Stimulated activated CD4-positive, alpha-beta T cell treated with anti-CD3 and anti-CD28 coated beads, Interleukin-1b, Interleukin-23, amount 100 ng/mL, for 1 hour (primary cell): ENCODE measurements at places on chromosomes 2 and 18.

GRCh38 chr2:137379186-137379585 lies 585.1 kb upstream of the HNMT start:
- no peak for DNase-seq

DNA sequence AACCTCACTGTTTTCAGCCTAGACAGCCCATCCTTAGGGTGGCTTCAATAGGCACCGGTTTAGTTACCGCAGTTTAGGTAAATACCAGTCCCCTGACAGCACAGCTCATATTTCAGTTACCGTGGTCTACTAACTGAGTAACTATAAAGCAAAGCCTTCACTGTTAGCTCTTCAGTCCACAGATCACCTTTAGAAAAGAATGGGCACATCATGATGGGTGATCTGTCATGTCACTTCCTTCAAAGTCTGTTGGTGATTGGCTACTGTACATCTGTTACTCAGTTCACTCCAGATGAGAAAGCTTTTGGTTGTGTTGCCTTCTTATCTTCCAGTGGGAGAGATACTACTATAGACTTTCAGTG lies 21.0 kb downstream of the SLC20A1 start:
- no peak for DNase-seq

DNA sequence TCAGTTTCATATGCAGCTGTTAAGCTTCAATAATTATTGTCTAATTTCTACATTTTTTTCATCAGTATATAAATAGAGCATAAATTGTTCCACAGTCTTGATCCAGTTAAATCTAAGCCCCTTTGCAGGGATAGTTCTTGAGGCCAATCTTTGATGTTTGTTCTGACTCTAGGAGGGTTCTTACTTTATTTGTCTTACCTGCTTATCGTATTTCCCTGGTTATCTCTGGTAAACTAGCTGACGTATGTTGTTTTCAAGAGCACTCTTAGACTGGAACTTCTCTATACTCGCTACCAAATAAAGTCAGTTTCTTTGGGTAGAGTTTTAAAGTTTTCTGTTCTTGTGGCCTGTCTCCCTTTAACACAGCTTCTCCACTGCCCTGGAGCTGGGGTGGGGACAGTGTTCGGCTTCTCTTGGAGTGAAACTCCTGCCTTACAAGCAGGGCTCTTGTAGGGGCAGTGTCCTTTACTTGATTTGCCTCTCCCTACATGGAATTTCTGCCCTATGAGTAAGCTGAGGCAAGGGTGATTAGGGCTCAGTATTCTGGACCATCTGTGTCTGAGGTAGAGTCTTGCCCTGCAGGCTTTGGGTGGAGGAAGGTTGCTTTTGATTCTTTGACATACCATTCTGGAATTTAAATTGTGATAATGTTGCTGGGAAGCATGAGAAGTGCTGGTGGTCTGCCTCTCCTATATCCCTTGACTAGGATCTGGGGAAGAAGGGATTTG lies 90.3 kb downstream of the PTPN4 start:
- no peak for DNase-seq

GRCh38 chr2:195319112-195319460 lies 337.9 kb upstream of the SLC39A10 start:
- no peak for DNase-seq

DNA sequence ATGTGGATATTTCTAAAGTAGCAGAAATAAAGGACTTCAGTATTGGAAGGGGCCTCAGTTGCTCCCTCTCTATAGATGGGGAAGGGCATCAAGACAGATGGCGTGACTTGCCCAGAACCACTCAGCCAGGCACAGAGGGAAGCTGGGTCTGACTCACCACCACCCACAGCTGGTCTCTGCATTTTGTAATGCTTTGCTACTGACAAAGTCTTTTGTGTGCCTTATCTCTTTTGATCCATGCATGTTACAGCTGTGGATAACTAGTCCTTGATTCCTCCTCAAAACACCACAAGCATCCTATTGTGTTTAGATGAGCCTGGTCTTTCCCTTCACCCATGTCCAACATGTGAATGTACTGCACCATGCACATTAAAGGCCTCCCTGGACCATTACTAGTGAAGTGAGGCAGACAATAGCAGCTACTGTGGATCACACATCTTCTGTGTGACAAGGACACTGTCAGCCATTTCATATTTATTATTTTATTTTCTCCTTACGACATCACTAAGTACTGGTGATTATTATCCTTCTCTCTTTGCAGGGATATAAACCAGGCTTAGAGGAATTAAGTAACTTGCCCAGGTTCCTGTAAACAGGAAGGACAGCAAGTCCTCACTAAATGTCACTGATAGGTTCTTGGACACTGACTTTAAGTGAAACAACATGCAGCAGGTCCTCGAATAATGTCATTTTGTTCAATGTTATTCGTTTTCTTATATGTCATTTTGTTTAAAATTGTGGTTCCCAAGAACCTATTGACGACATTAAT lies 29.6 kb upstream of the IL37 start:
- no peak for DNase-seq

GRCh38 chr18:75779910-75780309 lies 352.4 kb upstream of the SMIM21 start:
- DNase-seq, result no peak

DNA sequence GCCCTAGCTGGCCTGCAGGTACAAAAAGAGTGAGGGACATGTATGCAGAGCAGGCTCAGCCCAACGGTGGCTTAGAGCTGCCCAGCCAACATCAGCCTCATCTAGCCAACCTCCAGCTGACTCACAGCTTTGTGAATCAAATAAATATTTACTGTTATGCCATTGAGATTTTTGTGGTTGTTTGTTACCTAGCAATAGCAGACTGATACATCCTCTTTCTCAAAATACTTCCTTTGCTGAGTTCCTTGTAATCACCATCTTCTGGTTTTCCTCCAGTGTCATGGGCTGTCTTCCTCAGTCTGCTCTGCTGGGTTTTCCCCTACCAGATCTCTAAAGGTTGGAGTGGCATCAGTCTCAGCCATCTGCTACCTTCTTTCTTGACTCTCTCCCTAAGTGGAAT lies 126.6 kb upstream of the SLC1A4 start:
- no peak for DNase-seq

DNA sequence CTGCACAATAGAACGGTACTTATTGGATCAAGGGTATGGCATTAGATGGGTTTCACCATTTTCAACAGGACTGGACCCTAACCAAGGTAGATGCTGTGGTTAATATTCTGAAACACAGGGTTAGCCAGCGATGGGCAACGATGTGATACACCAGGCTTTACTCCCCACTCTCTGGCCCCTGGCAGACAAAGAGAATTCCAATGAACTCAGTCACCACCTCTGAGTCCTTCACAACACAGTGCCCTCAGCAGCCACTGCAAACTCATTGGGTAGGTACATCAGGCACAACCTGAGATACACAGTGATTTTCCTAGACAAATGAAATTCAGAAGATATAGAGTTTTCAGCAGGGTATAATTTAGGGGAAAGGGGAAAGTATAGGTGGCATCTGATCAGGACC lies 634.5 kb downstream of the ZEB2 start:
- no peak for DNase-seq

DNA sequence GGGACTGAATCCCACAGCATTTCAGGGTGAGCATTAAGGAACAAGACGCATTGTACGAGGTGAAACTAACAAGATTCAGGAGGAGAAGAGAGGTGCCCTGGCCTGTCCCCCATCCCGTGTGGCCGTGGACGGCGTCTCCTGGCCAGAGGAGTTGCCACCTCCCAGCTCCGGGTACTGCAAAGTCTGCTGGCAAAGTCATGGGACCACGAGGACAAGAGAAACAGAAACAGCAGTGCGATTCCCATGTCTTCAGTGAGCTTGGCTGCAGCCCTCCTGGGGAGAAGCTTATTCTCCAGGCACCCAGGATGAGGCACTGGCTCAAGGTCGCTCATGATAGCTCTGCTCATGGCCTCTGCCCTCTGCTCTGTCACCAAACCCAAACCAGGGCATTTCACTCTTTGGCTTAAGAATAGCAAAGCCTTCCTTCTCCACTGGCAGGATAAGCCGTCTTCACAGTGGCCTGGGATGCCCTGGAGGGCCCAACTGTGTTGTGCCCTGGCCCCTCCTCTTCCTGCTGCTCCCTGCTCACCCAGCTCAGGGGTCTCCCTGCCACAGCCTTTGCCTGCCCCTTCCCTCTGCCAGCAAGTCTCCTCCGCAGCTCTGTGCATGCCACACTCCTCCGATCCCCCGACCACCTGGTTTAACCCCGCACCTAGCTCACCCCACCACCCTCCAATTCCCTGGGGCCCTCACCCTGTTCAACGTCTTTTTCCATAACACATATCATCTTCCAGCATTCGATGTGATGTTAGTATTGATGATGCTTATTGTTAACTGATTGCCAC lies 144.8 kb downstream of the PXDN start:
- DNase-seq, result no peak

GRCh38 chr2:51650769-51651168 lies 618.8 kb upstream of the NRXN1 start:
- no peak for DNase-seq

DNA sequence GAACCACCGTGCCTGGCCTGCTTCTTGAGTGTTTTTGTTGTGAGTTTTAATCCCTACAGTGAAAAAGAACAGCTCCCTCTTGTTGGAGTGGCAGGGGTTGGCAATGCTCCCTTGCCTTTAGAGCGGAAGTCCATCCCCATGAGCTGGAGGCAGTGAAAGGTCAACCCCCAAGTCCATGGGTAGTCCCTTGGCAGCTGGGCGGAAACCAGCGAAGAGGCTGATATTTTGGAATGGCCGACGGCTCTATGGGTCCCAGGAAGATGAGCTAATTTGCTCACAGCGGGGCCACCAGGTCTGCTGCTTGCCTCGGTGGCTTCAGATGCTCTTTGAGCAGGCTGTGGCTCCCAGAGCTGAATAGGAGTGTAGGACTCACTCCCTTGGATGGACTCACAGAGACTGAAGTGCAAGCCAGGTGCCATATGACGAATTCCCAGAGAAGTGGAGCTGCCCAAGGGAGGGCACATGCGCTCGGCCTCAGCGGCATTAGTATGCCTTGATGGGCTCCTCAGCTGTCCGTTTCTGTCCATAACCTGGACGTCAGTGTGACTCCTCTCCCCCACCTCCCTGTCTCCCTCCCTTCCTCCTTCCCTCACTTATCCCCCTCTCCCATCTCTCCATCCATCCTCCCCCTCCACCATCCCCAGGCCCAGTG lies 25.4 kb upstream of the RHOB start:
- no peak for DNase-seq

DNA sequence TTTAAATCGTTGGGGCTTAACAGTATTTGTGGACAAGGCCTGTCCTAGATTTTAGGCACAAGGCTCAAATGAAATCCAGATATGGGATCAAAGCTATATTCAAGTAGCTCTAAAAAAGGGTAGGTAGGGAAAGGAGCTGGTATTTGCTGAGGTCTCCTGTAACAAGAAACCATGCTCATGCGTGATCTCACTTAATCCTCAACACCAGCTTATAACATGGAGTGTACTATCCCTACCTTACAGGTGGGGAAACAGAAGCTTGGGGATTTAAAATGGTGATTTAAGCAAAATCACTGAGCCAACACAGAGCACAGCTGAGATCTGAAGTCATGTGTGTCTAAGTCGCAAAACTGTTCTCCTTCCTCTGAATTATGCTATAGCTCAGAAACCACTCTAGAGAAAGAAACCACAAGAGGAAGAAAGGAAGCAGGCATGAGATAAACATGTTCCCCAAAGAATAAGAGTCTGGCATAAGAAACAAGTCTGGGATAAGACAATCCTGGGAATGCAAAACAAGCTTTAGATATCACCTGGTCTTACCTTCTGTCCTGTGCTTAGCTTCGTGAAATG lies 43.1 kb downstream of the CYRIA start:
- DNase-seq, result no peak

DNA sequence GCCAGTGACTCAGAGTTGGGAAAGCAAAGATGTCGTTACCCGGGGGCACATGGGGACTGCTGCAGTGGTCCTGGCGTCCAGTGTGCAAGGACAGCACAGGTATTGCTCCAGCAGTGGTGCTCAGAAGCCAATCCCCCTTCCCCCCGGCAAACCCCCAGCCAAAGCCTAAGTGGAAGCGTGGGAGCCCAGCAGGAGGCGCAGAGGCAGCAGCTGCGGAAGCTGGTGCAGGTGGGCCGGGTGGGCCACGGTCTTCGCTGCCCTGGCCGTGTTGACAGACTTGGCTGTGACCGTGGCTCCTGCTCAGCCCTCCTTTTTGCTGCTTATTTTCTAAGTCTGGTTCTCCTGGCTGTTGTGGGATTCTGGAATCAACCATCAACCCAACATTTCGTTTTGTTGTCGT lies 369.8 kb upstream of the ST6GAL2 start:
- no peak for DNase-seq

DNA sequence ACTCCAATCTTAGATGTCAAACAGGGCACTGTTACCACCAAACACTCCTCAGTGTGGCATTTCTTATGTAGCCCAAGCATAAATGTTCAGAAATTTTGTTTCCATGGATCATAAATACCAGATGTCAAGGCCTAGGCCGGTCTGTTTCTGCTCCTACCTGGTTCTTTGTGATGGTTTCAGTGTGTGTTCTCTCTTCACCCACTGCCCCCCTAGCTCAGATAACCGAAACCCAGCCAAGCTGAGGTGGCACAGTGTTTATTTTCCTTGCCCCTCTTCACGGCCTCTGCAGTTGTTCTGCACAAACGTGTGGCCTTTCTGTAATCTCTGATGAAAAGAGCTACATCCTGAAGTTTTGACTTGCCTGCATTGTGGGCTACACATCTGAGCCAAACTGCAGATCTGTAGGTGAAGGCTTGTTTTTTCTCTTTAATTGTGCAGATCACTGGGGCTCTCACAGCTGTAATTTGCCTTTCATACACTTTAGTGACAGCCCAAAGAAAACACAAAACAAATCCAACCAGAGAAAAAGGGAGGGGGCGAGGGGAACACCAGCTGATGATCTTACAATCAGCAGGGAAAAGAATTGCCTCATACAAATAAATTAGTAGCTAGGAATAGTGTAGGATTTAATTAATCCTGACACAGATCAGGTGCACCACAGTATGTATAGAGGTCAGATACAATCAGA lies 99.1 kb downstream of the NRP2 start:
- DNase-seq, result no peak

DNA sequence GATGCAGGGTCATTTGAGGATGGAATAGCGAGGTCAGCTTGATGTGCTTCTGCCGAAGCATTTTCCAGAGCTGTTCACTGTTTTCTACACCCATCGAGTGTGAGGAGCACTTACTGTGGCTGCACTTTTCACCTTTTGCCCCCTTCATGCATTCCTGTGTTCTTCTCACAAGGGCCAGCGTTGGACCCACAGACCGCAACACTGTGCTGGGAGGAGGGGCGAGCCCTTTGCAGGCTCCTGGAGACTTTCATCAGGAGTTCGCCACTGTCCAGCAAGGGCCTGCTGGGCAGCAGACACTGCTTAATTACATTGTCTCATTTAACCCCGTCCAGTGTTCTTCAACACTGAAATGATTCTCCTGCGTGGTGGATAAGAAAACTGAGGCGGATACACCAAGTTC lies 29.9 kb downstream of the CYP26B1 start:
- DNase-seq, result no peak

DNA sequence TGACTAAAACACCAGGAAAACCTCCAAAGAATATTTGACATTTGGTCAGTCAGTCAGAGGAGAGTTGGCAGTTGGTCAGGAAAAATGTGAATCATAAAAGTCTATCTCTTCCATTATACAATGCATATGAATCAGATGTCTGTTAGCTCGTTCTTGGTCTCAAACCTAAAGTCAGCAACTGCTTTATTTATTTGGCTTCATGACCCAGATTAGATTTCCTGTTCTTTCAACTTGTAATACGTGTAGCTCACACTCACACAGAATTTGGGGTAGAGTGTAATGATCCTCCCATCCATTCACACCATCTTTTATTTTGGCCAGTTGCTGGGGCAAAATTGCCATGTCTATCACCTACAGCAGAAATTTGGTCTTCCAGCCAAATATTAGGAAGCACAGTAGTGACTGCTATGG lies 81.9 kb upstream of the COL5A2 start:
- no peak for DNase-seq
